ENCODE measurements at places on chromosomes 4 and X. TPM values are rescaled to one million over a fixed set of nuclear protein-coding genes. Genes with fewer than 3 reads are reported as not detected.

DNA sequence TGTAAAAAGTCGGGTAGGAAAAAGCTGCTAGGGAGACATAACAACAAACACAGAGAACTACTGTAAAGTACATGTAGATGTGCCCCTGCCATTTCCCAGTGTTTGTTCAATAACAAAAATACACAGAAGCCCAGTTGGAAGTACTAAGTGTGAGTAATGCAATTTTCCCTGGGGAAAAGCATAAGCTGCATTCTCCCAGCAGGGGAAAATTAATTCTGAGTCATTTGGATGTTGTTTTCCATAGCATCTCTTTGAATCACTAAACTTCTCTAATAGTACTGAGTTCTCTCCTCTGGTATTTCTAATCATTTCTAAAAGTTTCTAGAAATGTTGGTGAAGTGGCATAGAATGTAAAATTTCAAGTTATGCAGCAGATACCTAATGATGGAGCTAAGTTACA, 1114.9 kb downstream of the C4orf33 start:
- DNase-seq = no peak

GRCh38 chr4:8710416-8710815, 117.9 kb downstream of the CPZ start:
- DNase-seq = no peak

DNA sequence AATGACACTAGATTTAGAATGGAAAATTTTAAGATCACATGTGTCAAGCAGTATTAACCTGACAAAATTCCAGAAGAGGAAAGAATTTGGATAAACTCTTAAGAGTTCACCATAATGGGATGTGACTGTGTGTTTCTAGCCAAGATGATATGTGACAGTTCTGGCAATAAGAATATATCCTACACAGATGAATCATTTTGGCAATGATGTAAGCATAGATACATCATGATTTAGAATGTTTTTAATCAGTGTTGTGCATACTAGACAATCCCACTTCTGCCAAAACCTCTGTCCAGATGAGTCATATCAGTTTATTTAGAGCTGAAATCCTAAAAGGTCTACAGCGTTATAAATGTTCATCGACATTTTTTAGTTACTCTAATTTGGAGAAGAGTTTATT, 48.8 kb downstream of the PTCHD1 start:
- no peak for DNase-seq

Gene PABPC5
- not detected for polyA plus RNA-seq
